Hindlimb muscle (tissue), 1 donor: ENCODE measurements at places on chromosomes 7 and 10.
A peak's percentile ranks its signal among the peaks of the same experiment; 100 is the strongest.

DNA sequence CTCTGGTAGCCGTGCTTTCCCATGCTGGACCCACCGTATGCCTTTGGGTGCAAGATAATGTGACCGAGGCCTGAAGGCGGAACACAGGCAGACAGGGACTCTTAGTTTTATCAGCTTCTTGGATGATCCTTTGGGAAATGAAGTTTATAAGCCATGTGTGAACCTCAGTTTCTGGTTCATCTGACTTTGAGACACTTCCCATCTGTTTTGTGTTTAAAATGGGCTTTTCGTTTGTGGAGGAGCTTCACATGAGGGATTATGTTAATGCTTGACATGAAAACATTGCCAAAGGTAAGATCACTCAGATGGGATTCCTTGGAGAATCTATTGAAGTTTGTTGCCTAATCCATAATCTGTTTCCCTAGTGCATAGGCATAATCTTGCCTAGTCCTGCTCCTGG, 249.8 kb upstream of the LYZL1 start:
- no peak for DNase-seq

DNA sequence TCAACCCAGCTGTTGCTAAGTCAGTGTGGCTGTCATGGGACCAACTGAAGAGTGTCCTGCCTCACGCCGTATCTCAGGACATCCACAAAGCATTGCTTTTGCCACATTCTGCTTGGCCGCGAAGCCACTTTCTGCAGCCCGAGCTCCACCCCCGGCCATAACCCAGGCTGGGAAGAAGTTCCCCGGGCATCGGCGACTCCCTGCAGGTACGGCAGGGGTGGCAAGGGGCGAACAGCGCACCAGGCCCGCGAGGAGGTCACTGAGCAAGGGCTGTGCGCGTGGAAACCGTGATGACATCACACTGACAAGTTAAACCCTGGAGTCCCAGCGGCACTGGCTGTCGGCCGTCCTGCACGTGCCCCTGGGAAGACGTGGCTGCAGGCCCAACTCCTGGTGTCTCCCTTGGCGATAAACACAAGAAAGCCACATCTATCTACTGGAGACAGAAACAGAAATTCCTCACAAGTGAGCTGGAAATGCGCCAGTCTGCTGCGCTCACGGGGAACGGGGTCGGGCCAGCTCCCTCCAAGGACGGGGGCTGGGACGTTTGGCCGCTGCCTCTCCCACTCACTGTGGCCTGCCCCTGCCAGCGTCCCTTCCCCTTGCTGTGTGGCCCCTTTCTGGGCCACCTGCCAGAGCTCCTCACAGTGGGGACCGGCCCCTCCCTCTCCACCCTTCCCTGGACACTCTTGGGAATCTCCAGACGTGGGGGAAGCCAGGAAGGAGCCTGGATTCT, 326.3 kb downstream of the DNAJB6 start:
- no peak for DNase-seq

GRCh38 chr10:133196221-133196915, 33.6 kb upstream of the UTF1 start:
- DNase-seq, result peak; percentile 51

GRCh38 chr10:71771821-71772617, 1.3 kb downstream of the VSIR start:
- DNase-seq, result no peak

DNA sequence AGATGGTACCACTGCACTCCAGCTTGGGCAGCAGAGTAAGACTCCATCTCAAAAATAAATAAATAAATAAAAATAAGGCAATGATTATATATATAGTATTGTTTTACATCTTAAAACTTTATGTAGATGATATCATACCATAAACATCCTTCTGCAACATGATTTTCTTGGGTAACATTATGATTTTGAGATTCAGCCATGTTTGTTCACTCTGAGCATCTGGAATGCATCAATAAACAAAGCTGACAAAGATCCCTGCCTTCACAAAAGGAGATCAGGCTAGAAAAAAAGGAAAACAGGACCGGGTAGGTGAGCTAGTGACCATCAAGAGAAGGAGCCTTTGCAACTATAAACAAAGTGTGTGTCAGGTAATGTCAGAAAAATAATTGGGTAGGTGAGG, 31.9 kb upstream of the KAT6B start:
- DNase-seq, result no peak

DNA sequence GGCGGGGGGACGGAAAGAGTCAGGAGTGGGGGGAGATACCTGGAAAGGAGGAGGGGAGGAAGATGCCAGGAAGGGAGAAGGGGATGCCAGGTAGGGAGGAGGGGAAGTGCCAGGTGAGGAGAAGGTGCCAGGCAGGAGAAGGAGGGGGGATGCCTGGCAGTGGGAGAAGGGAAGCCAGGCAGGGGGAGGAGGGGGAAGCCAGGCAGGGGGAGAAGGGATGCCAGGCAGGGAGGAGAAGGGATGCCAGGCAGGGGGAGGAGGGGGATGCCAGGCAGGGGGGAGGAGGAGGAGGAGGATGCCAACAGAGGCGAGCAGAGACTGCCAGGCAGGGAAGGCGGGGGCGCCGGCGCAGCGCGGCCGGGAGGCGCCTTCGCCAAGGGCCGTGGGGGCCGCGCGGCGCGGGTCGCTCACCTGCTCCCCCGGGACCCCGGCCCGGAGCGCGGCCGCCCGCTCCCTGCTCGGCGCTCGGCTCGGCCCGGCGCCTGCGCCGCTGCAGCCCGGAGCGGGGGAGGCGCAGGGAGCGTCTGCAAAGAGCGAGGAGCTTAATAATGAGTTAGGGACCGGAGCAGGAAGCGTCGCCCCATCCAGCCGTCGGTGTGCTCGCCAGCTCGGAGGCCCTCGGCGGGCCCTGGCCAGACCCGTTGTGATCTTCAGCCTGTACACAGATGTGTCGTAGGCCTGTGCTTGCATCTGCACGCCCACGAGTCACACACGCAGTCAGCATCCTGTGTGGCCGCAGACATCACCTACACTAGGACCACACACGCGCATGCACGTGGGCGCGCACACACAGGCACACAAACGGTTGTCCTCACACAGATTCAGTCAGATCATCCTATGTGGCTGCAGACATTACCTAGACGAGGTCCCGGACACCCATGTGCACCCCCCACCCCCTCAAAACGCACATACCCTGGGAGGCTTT, 28.4 kb upstream of the SMARCD3 start:
- DNase-seq, result peak; percentile 76

DNA sequence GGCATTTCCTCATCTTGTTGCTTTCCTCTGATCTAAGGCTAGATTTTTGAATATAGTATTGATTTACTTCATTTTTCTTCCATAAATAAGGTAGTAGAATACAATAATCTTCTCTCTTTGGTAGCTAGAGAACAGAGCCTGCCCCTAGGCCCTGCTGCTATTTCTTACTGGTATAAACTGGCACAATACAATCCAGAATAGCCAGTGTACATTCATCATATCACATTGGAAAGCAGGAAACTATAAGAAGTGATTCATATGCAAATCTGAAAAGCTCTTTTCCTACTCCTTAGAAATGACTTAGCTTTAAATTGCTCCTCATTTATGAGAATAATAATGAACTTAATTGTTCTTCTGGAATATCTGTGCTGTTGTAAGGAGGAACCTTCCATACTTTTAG, 100.2 kb downstream of the KCND2 start:
- no peak for DNase-seq

GRCh38 chr10:131131726-131132591, 179.6 kb downstream of the TCERG1L start:
- DNase-seq, result peak; percentile 63

GRCh38 chr10:125157505-125157904, 2.9 kb downstream of the CTBP2 start:
- no peak for DNase-seq

DNA sequence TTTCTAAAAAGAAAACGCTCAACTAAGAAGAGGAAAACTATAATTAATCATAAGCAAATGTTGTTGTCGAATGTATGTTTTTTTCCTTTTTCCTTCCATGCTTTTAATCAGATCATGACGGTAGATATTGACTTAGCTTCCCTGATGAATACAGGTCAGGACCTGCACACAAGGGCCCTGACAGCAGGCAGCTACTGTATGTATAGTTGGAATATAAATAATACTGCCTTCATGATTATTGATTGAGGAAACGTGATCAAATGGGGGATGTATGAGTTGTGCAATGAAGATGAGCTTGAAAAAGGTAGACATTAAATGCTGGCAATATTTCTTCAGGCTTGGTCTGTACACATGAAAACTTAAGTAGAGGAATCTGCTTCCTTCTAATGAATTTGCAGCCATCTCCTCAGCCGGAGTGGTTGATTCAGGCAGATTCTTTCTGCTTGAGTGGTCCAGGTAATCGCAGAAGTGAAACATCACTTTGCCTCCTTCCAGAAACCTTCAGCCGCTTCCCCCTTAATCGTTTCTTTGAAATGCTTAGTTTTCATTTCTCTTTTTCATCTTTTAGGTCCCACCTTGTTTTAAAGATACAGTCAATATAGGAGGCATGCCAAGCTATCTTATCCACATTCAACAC, 656.5 kb downstream of the SDK1 start:
- DNase-seq, result no peak

GRCh38 chr10:117170244-117170643, 27.0 kb upstream of the KCNK18 start:
- DNase-seq, result no peak

DNA sequence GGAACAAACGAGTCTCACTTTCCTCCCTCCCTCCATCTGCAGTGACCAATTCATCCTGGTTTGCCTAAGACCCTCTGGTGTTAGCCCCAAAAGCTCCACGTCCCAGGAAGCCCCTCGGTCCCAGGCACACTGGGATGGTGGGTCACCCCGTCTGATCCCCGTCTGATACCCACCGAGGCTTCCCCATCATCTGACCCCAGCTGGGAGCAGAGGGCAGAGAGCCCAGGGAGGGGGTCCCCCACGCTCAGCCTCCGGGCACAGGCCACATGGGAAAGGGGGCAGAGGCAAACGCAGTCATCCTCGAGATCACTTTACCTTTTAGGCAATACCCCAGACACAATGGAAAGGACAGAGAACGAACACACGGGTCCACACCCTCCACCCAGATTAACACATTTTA, 291.6 kb upstream of the PPP2R2D start:
- no peak for DNase-seq

- peak; percentile 81 for DNase-seq
Measured at GRCh38 chr10:126387931-126388911, at the start of gene ADAM12. Gene ADAM12, minus strand, starts transcription at chr10:126388477. Its CDS starts 332 bp downstream, at chr10:126388145.

DNA sequence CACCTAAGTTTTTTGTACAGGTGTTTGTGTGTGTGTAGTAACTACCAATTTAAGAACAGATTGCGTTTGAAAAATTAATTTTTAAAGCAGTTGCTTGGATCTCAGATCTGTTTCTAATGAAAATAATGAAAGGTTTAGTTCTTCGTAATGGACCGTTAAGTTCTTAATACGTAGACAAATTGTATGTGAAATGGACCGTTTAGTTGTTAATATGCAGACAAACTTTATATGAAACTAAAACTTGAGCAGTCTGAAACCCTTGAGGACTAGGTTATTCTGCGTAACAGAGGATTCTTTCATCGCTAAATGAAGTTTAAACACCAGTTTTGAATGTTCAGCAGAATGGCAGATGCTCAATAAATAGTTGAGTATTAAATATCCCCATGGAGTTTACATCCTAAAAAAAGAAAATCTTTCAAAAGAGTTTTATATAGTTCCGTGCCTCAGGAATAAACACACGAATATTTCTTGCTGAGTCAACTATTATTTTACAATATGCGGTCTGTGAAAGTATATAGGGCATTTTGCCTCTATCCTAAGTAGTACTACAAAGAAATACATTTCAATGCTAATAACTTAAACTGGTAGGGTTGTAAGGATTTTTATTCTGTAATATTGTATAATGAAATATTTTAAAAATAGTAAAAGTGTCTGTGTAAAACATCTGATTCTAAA, 1.2 kb downstream of the DBF4 start:
- DNase-seq, result peak; percentile 6

GRCh38 chr10:29555746-29556481, 78.9 kb downstream of the SVIL start:
- no peak for DNase-seq

DNA sequence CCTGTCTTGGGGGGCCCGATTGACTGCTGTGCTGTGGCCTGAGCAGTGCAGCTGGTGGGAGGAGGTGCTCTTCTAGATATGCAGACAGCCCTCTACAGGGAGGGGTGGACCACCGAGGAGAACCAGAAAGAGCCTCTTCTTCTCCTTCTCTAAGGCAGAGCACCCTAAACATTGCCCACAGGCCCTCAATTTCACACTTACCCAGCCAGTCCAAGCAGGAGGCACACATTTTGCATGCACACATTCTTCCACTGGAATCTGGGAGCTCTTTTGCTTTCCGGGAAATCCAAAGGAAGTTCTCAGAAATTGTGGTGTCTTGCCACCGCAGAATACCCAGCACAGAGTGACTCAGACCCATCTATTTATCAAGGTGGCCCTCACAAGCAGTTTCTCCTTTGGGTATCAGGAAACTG, 45.8 kb downstream of the EEPD1 start:
- no peak for DNase-seq

- no peak for DNase-seq
Measured at GRCh38 chr10:85413570-85413969, 953.0 kb downstream of the GRID1 start.

GRCh38 chr7:75635036-75635435, 103.7 kb downstream of the HIP1 start:
- no peak for DNase-seq

- no peak for DNase-seq
Measured at GRCh38 chr10:124486635-124487034, 25.0 kb downstream of the LHPP start.

DNA sequence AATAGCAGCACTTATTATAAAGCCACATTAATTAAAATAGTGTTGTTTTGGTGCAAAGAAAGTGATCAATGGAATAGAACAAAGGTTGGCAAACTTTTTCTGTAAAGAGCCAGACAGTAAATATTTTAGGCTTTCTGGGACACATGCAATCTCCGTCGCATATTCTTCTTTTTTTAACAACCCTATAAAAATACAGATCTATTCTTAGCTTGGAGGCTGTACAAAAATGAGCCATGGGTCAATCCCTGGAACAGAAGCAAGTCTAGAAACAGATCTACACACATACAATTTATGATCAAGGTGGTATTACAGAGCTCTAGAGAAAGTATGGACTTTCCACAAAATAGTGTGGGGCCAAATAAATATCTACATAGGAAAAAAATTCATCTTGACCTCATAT, 71.8 kb downstream of the ARHGAP21 start:
- no peak for DNase-seq

- no peak for DNase-seq
Measured at GRCh38 chr10:130750441-130750840, 561.1 kb downstream of the TCERG1L start.

- DNase-seq, result no peak
Measured at GRCh38 chr10:119084896-119085295, 4.3 kb upstream of the EIF3A start.

- no peak for DNase-seq
Measured at GRCh38 chr7:159218170-159218569, 73.5 kb upstream of the VIPR2 start.

DNA sequence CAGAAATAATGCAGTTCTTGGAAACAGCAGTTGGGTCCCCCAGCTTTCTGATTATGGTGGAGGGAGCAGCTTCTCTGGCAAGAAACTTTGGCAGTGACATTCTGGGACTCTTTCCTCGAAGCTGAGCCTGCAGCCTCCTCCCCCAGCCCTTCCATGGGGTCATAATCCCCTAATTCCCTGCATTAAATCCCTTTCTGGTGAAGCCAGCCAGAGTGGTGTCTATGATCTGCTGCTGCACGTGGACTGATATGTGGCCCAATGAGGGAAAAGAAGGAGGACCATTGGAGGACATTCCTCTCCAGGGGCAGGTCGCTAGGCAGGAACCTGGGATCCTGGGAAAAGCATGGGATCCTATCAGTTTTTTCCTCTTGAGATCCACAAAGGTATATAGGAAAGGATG, 470.5 kb downstream of the RPS24 start:
- DNase-seq, result no peak
